Hypothalamus (tissue), 51 donors: ENCODE measurements at places on chromosomes 16 and 17.

- DNase-seq: no peak
These were observed 2.8 kb downstream of the IGFALS start for GRCh38 chr16:1790611-1791255.

- no peak for DNase-seq
These were observed 99.6 kb downstream of the SPACA3 start for GRCh38 chr17:33091271-33091670.

DNA sequence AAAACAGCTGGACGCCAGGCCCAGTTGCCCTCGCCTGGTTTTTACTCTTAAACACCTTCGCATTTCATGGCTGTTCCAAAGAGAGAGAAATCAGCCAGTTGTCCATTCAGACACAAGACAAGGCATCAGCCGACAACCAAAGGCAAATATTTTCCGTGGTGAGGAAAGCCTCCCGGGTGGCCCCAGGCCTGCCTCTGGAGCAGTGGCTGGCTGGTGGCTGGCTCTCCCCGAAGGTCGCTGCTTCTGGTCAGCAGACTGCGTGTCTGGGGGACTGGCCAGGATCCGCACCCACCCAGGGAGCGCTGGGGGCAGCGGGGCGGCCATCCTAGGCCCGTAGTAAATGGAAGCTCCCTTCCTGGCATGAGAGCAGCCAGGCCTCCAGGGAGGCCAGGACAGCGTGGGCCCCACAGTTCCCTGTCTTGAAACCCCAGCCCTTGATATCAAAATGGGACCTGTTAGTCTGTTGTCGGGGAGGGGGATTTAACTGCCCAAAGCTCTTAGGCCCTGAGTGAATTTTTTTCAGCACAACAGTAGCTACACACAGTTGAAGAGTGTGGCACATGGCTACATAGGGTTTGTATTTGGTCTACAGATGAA is 57.7 kb downstream of the SREBF1 start:
- no peak for DNase-seq

GRCh38 chr16:89864527-89864820 is 8.9 kb upstream of the TCF25 start:
- no peak for DNase-seq

- no peak for DNase-seq
These were observed 23.6 kb upstream of the ATP5MC1 start for GRCh38 chr17:48868916-48869500.

- DNase-seq: no peak
These were observed 1.5 kb upstream of the KRT16 start for GRCh38 chr17:41614098-41614497.
